Effector CD4-positive, alpha-beta T cell (primary cell): ENCODE measurements at places on chromosomes 12 and 14.

- no peak for DNase-seq
These were observed 114.3 kb downstream of the ADCK1 start for GRCh38 chr14:77914073-77914721.

DNA sequence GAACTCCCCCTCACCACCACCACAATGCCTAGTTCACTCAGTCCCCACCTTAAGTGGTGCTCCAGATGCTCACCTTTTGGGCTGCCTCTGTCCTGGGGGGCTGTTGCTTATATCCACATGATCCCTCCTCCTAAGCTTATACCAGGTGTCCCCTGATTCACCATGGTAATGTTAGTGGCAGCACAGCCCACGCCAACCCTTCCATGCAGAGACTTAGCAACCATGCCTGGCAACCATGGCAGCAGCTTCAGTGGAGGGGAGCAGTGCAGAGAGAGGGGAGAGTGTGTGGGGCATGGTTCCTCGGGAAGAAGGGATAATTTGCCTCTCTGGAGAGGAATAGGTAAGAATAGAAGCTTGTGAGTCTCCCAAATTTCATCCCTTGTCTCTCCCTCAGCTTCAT is 1.2 kb upstream of the DDN start:
- DNase-seq, result no peak

GRCh38 chr12:113457185-113457584 is 14.5 kb downstream of the LHX5 start:
- no peak for DNase-seq

DNA sequence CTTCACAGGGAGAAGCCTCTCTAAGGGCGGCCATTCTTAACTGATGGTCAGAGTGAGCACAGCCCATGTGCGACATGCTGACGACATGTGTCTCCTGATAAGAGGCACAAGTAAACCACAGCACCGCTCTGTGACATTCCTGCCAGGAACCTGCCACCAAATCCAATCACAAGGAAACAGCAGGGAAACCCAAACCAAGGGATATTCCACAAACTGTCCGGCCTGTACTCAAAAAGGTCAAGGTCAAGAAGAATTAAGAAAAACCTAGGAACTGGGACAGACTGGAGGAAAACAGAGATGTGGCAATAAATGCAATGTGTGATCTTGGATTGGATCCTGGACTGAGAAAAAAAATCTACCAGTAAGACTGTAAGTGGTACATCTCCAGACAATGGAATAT is 91.9 kb downstream of the SYNE3 start:
- no peak for DNase-seq

DNA sequence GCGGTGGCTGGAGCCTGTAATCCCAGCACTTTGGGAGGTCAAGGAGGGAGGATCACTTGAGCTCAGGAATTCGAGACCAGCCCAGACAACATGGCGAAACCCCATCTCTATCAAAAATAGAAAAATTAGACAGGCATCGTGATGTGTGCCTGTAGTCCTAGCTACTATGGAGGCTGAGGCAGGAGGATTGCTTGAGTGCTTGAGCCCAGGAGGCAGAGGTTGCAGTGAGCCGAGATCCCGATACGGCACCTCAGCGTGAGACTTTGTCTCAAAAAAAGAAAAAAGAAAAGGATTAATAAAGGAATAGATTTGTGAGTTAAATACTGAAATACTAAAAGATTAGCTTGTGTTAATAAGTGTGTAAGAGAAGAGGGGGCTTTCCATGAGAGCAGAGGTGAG is 29.4 kb downstream of the RPGRIP1 start:
- no peak for DNase-seq

GRCh38 chr14:104650057-104650980 is 39.1 kb upstream of the INF2 start:
- peak; percentile 45 for DNase-seq

DNA sequence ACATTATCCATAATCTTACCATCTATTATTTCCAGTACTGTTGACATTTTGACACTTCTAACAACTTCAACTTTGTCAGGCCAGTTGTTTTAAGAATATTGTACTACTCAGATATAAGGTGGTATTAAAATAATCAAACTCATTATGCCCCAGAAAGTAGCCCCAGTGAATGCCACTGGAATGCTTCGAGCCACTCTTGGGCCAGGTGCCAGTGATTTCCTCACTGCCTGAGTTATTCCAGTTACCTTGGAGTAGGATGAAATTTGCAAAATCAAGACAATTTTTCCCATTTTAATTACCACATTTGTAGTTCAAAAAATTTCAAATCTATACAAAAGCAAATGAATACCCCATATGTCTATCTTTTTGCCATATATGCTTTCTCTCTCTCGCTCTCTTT is 9.2 kb downstream of the CIPC start:
- DNase-seq, result no peak

- no peak for DNase-seq
These were observed 208.3 kb downstream of the EXOC5 start for GRCh38 chr14:57060276-57060955.

- DNase-seq, result no peak
These were observed 36.5 kb downstream of the SSH1 start for GRCh38 chr12:108820707-108821406.

GRCh38 chr12:111417784-111418593 is 12.3 kb downstream of the SH2B3 start:
- no peak for DNase-seq

DNA sequence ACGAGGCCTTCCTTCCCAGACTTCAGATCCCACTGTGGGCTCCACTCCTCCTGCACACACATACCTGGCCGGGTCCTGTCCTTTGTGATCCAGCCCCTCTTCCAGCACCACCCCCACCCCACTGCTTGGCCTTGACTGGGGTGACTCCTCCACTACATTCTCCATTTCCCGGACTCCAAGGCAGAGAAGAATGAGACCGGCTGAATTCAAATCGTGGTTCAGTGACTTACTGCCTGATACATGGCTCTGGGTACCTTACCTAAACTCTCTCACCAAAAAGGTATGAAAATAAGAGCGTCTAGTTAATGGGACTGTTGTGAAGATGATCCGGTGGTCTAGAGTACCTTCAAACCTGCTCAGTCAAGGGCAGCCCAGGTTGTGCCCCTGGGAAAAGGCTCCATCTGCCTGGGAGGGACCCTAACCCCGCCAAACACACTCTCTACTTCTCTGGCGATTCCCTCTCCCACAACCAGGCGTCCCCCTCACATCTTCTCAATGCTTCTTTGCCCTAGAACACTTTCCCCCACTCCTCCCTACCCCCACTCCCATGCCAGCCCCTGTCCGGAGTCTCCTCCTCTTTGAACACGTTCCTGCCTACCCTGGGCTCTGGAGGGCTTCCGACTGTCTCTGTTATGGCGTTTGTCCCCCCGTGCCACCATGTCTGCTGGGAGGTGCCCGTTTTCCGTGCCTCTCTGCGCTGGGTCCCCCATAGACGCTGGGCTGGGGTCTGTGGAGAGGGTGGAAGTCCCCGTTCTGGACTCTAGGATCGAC is 1.5 kb upstream of the ZBTB42 start:
- no peak for DNase-seq

GRCh38 chr12:107007411-107007810 is 20.5 kb upstream of the MTERF2 start:
- no peak for DNase-seq

- no peak for DNase-seq
These were observed 65.0 kb upstream of the MON2 start for GRCh38 chr12:62401631-62402030.

DNA sequence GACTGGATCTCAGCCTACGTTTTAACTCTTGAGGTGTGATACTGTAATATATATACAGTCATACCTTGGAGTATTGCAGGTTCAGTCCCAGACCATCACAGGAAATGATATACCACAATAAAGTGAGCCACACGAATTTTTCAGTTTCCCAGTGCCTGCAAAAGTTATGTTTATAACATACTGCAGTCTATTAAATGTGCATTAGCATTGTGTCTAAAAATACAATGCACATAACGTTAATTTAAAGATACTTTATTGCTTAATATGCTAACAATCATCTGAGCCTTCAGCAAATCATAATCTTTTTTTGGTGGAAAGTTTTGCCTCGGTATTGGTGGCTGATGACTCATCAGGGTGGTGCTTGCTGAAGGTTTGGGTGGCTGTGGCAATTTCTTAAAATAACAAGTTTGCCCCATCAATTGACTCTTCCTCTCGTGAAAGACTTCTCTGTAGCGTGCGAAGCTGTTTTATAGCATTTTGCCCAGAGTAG is 18.9 kb downstream of the PYROXD1 start:
- DNase-seq, result peak; percentile 11

DNA sequence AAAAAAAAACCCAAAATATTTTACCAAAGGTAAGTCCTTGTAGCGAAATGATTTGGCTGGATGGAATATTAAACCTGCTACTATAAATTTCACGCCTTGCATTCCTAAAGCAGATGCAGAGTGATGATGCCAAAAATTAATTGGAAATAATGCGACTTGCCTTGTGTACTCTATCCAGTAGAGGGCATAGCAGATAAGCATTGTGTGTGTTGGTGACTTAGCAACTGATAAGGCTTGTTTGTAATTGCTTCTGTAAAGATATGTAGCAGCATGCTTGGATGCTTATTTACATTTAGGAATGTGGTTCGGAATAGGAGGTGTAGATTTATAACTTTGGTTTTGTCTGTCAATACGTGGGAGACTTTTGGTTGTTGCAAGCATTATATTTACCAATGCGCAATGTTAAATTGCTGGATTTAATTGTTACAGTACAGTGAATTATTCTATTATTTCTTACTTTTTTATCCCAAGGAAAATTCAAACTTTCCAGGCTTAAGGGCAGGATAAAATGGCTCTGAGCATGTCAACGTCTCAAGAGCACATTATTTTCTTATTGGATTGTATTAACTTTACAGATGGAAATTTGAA is 80.5 kb downstream of the TMEM260 start:
- DNase-seq, result no peak

- no peak for DNase-seq
These were observed 60.7 kb upstream of the STK38L start for GRCh38 chr12:27183342-27183741.

DNA sequence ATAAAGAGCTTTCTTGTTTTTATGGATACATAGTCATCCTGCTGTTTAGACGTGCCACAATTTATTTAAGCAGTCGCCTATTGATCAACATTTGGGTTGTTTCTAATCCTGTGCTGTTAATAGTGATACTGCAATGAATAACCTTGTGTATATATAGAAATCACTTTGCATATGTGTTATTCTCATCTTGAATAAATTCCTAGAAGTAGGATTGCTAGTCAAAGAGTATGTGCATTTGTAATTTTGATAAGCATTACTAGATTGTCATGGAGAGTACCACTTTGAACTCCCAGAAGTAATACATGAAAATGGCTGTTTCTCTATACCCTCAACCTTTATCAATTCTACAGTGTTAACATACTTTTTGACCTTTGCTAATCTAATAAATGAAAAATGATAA is 44.9 kb upstream of the KCNH3 start:
- DNase-seq, result no peak

GRCh38 chr14:89955022-89955744 is 544 bp upstream of the TDP1 start:
- no peak for DNase-seq

DNA sequence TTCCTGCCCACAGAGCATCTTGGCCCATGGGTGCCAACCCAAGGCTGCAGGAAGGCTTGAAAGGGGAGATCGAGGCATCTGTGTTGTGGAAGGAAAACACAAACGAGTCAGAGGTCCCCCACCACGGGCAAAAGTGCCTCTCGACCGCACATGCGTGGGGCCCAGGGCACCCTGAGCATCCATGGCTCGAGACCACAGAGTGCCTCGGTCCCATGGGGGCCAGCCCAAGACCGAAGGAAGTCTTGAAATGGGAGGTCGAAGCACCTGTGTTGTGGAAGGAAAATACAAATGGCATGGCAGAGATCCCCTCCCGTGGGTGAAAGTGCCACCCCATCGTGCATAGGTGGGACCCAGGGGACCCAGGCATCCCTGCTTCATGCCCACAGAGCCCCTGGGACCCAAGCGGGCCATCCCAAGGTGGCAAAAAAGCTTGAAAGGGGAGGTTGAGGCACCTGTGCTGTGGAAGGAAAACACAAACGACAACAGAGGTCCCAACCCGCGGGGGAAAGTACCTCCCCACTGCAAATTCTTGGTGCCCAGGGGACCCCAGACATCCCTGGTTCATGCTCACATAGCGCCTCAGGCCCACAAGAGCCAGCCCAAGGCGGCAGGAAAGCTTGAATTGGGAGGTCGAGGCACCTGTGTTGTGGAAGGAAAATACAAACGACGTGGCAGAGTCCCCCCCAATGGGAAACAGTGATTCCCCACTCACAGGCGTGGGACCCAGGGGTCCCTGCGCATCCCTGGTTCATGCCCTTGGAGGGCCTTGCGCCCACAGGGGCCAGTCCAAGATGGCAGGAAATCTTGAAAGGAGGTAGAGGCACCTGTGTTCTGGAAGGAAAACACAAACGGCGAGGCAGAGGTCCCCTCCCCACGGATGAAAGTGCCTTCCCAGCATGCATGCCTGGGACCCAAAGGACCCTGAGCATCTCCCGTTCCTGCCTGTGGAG is 373.0 kb downstream of the ALG10 start:
- DNase-seq, result peak; percentile 0

GRCh38 chr14:24392325-24393091 is 6.3 kb upstream of the NYNRIN start:
- no peak for DNase-seq

GRCh38 chr12:105267711-105268110 is 31.7 kb upstream of the APPL2 start:
- no peak for DNase-seq

DNA sequence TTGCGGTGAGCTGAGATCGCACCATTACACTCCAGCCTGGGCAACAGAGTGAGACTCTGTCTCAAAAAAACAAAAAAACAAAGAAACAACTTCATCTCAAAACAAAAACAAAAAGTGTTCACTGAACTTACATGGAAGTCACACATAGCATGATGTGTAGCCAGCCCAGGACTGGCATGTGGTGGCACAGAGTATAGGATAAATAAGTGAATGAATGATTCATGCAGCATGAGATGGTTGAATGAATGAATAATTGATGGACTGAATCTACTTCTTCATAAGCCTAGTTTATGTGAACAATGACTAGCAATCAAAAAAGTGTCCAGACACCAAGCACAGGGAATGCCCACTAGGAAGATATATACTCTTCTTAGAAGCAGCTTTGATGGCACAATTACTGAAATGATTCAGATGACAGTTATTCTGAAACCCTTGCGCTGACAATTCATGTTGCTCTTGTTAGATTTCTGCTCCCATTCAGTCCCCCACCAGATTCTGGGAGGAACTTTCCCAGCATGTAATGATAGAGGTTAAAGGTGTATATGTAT is 31.6 kb upstream of the SERPINA6 start:
- no peak for DNase-seq

GRCh38 chr12:105575235-105575634 is 244.7 kb downstream of the C12orf75 start:
- DNase-seq, result no peak

- no peak for DNase-seq
These were observed 2.5 kb downstream of the OXA1L start for GRCh38 chr14:22768947-22769346.

GRCh38 chr12:67426067-67426466 is 156.9 kb downstream of the CAND1 start:
- no peak for DNase-seq

DNA sequence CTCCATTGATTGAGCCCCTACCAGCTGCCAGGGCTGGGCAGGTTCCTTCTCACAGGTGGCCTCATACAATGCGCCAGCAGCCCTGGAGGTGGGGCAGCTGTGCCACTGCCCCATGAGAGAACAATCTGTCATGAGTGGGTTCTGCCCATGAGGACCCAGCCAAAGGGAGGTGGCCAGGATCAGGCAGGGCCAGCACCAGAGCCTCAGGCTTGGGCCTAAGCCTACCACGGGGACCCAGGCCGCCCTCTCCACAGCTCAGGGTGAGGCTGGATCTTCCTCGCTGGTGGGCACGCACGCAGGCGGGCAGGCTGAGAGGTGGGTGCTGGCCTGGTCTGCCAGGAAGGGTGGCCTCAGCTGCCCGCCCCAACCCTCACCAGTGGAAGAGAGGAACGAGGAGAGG is 110.7 kb downstream of the KIF26A start:
- no peak for DNase-seq
